Subcutaneous preadipocyte (primary cell): ENCODE measurements at places on chromosomes 3 and 15. TPM values are rescaled to one million over a fixed set of nuclear protein-coding genes. Genes with fewer than 3 reads are reported as not detected.

MAN2C1 gene
- 144 and 174 TPM in 2 replicates for total RNA-seq

ALDH1A2 gene
- 2.9 and 4.7 TPM in 2 replicates for total RNA-seq

GRM2 gene
- total RNA-seq, result not detected in 2 replicates

TPRG1 gene
- 0.78 and 3.3 TPM in 2 replicates for total RNA-seq

ACP3 gene
- total RNA-seq, result 7.3 and 47.5 TPM in 2 replicates
